ENCODE measurements at places on chromosomes 5 and 9. TPM values are rescaled to one million over a fixed set of nuclear protein-coding genes. Genes with fewer than 3 reads are reported as not detected.

DNA sequence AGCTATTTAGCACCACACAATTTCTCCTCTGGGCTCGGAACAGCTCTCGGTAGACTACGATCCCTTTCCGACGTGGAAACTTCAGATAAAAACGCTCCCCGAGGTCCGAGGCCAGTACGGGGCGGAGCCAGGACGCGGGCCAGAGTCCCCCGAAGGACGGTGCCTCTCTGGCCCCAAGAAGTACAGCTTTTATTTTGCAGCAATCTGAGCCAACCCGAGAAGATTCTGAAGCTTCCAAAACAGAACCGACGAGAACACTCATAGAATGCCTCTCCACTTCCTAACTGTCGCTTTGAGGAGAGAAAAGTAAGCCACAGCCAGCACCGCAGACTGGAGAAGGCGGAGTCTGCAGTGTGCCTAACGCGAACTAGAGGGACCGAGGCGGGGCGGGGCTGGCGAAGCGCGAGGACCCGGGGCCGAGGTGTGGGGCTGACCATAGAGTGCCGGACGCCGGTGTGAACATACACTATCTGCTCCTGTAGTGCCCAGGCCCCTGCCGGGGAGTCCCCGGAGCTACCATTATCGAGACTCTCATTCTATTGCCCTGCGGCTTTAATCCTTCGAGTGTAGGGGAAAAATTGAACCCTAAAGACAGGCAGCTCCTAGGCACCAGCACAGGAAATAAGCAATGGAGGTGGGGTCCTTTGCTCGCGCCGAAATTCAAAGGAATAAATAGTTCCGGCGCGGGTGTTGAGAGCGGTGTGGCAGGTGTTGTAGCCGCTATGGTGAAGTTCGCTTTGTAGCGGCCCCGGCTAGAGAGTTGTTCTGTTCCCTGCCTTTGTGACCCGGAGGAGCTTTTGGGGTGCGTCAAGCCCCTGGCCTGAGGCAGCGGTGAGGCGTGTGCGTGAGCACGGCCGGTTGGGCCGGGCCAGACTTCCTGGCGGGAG, at the start of gene SMC2:
TSS of gene SMC2 (plus strand) at position 663 of the 887 bp plus-strand sequence. CDS start 1,076 bp downstream, outside the sequence.
- H3K4me1 ChIP-seq: no peaks in the 10 kb centered on the region
- peak; percentile 93 for DNase-seq
- peak within 1 kb of the TSS; percentile 92 for H3K27ac ChIP-seq
- peak within 1 kb of the TSS; percentile 73 for H3K4me3 ChIP-seq

DNA sequence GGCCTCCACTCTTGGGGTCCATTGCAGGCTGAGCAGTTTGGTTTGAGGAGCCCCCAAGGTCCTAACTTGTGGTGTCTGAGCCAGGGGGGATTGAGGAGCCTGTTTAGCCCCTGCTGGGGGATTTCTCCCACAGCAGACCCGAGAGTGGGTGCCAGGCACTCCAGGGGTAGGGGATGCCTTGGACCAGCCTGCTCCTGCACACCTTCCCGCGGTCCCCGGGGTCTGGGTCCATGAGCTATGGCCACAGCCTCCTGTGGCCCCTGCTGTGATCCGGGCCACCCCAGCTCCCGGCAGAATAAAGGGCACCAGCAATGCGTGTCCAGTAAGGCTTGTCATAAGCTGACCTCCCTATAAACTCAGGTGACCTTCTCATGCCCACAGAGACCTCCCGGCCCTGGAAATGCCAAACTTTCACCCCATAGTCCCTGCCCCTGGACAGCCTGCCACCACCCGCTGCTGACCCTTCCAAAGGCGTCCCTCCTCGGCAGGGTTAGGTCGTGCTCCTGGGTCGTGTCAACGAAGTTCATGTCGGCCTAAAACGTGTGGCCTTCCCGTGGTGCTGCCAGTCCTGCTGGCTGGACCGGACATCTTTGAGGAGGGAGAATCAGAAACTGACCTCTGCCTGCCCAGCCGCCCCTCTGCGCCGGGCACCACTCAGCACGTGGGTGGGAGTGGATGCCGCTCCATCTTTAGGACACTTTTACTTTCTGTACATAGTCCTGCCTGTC, 137.6 kb downstream of the MRPL36 start:
- H3K27me3 ChIP-seq: peaks cover 8% of the 10 kb centered on the region
- no peak overlapping the region for H3K4me3 ChIP-seq
- no peaks in the 10 kb centered on the region for H3K4me1 ChIP-seq
- H3K36me3 ChIP-seq: no peaks in the 10 kb centered on the region
- H3K27ac ChIP-seq: no peak overlapping the region

The PPP3R2 gene
- not detected for total RNA-seq

DNA sequence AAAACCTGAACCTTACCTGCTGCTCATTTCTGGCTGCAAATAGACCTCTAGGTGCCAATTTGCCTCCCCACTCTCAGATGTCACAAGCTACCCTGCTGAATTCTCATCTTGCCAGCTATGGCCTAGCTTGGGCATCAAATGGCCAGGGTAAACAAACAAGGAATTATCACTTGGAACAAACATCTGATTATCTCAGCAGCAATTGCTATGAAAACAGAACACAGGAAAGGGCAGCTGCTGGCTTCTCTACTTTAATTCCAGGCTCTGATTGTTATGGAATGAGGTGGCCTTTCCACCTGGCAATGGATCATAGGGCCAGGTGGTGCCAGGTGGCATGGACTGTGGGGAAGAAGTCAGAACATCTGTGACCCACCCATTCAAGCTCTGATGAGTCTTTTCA, 505.1 kb downstream of the TLR4 start:
- H3K27me3 ChIP-seq: no peaks in the 10 kb centered on the region
- H3K27ac ChIP-seq: no peak overlapping the region
- no peaks in the 10 kb centered on the region for H3K36me3 ChIP-seq
- no peak overlapping the region for H3K4me3 ChIP-seq
- no peaks in the 10 kb centered on the region for H3K4me1 ChIP-seq
- DNase-seq: no peak

DNA sequence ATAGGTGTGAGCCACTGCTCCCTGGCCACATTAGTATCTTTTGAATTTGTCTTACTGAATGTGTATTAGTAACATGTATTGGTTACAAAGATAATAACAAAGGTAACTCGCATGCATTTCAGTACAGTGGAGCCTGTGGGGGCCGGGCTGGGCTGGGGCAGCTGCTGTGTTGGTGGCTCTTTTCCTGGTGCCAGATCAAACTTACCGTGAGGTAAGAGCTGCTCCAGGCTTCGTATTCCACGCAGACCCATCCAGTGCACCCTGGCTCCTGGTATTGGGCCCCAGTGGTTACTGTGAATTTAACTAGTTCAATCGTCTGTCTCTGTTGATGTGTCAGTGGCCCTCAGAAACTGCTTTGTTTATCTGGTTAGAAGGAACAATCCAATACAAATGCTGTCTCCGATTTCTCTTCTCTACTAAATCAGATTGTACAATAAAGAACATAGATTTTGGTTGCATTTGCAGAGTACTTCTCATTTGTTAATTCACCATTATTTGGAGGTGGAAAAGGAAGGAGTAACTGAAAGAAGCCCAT, 15.6 kb downstream of the PRRC2B start:
- peak overlapping the region; percentile 60 for H3K27ac ChIP-seq
- H3K27me3 ChIP-seq: no peaks in the 10 kb centered on the region
- peaks cover 74% of the 10 kb centered on the region for H3K4me1 ChIP-seq
- H3K36me3 ChIP-seq: 0 out of 2 replicates have a peak, but pooled peaks cover 2% of the 10 kb centered on the region

- DNase-seq: no peak
- no peak overlapping the region for H3K27ac ChIP-seq
- no peaks in the 10 kb centered on the region for H3K27me3 ChIP-seq
- no peaks in the 10 kb centered on the region for H3K4me1 ChIP-seq
- H3K36me3 ChIP-seq: no peaks in the 10 kb centered on the region
- no peak overlapping the region for H3K4me3 ChIP-seq
Observed at GRCh38 chr5:6830643-6831239, 117.5 kb downstream of the TENT4A start.

DNA sequence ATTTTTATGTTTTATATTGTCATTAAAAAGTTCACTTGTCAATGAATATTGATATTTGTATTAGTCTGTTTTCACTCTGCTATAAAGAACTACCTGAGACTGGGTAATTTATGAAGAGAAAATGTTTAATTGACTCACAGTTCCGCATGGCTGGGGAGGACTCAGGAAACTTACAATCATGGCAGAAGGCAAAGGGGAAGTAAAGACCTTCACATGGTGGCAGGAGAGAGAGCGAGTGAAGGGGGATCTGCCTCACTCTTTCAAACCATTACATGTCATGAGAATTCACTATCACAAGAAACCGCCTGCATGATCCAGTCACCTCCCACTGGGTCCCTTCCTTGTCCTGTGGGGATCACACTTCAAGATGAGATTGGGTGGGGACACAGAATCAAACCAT, 27.4 kb downstream of the SRD5A1 start:
- no peak for DNase-seq
- H3K27ac ChIP-seq: no peak overlapping the region
- peaks cover 4% of the 10 kb centered on the region for H3K4me1 ChIP-seq
- no peaks in the 10 kb centered on the region for H3K27me3 ChIP-seq
- H3K36me3 ChIP-seq: peaks cover 8% of the 10 kb centered on the region

The DMRT2 gene
- total RNA-seq: not detected

The IFNA7 gene
- not detected for total RNA-seq

DNA sequence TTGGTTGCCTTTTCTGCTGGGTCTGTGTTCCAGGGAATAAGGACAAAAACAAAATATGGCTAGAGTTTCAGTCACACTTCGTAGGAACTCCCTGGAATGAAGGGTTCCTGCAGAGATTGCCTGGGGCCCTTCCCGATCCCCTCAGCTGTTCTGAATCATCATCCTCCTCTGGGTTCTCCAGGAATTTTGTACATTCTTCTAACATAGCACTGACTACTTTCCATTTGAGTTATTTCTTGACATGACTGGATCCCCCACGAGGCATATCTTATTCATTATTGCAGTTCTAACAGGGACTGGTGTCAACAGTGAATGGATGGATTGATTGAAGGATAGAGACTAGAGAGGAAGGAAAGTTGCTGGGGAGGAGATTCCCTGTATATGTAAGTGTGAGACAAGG, 49.2 kb upstream of the TNC start:
- no peaks in the 10 kb centered on the region for H3K27me3 ChIP-seq
- 0 out of 2 replicates have a peak, but pooled peaks cover 17% of the 10 kb centered on the region for H3K4me1 ChIP-seq
- no peak overlapping the region for H3K4me3 ChIP-seq
- no peaks in the 10 kb centered on the region for H3K36me3 ChIP-seq
- DNase-seq: no peak

DNA sequence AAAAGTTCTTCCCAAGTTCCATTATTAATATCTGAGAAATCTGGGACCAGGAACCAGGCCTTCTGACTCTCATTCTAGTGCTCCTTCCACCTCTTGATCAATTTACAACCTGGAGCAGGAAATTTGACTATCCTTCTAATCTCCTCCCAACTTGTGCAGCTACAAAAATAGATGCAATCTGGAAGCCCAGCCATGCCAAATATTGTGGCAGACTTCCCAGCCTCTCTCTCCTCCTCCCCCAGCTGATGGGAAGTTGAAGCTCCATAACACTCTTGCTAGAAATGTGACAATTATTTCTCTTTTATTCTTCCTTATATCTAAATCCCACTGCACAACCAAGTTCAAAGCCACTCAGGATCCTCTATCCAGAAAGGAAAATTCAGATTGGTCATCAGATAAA, 252.1 kb downstream of the SEC61B start:
- H3K27ac ChIP-seq: no peak overlapping the region
- H3K4me3 ChIP-seq: no peak overlapping the region
- DNase-seq: no peak
- no peaks in the 10 kb centered on the region for H3K27me3 ChIP-seq
- H3K4me1 ChIP-seq: no peaks in the 10 kb centered on the region

DNA sequence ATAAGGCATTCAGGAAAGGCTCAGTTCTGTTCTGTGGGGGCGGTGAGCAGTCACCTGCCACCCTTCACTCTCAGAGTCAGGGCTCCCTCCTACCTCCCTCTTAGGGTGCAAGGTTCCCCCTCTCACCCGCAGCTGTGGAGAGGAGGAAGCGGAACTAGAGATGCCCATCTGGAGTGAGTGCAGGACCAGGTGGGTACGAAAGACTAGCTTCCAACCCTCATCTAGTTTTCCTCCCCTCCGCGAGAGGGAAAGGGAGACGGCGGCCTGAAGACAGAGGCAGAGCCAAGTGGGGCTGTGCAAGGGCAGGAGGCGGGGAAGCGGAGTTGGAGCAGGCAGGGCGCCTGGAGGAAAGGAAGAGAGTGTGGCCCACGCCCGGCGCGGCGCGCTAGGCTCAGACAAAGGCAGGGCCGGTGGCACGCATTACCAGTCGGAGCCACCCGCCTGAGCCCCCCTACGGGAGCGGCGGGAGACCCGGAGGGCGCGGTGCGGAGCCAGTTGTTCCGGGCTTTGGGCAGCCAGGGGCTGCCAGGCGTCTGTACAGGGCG, 7.3 kb downstream of the PRR7 start:
- H3K4me1 ChIP-seq: peaks cover 19% of the 10 kb centered on the region
- peaks cover 8% of the 10 kb centered on the region for H3K36me3 ChIP-seq
- H3K4me3 ChIP-seq: peak overlapping the region; percentile 85
- peaks cover 20% of the 10 kb centered on the region for H3K27me3 ChIP-seq
- peak; percentile 53 for DNase-seq

GRCh38 chr9:121340676-121341392, 29.2 kb downstream of the STOM start:
- no peak for DNase-seq
- no peaks in the 10 kb centered on the region for H3K4me1 ChIP-seq
- no peak overlapping the region for H3K4me3 ChIP-seq

Measured in GM23338 (cell line).